ENCODE measurements at places on chromosomes 5 and 9. TPM values are rescaled to one million over a fixed set of nuclear protein-coding genes. Genes with fewer than 3 reads are reported as not detected.

RLN1 gene
- polyA plus RNA-seq = 0.22 TPM

AQP3 gene
- polyA plus RNA-seq = 137 TPM

UBAP1 gene
- polyA plus RNA-seq = 53.9 TPM

SPATA31A1 gene
- polyA plus RNA-seq = not detected

NOXA1 gene
- 11.7 TPM for polyA plus RNA-seq
